ENCODE measurements at places on chromosomes 2 and 18. TPM values are rescaled to one million over a fixed set of nuclear protein-coding genes. Genes with fewer than 3 reads are reported as not detected.

CXCR4 gene
- 215 TPM for total RNA-seq

EMILIN1 gene
- 3.2 TPM for total RNA-seq

LMAN2L gene
- total RNA-seq = 14.0 TPM

CLEC4F gene
- total RNA-seq = 0.66 TPM

CDH2 gene
- 224 TPM for total RNA-seq

DNA sequence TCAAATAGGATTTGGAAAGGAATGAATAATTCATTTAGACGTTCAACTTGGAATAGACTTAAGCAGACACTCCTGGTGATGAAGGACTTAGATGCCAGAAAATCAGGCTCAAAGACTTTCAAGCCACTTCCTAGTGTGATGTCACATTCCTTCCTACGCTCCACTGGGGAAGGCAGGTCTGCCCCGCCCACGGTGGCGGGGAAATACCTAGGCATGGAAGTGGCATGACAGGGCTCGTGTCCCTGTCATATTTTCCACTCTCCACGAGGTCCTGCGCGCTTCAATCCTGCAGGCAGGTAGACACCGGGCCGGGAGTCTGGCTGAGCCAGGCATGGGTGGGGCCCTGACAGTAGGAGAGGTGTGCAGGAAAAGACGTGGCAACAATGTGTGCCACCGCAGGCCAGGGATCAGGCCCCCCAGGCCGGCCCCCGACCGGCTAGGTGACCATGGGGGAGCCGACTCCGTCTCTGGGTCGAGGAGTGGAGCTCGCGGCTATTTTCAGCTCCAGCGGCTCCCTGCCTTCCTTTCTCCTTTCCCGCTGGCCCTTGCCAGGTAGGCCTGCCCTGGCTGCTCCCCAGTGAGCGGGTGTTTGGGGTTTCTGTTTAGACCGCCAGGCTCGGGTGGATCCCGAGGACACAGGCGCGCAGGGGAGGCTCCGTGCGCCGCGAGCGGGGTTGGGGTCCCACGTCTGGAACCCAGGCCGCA lies at the start of gene IL1RL2:
IL1RL2 (plus strand) TSS at position 233 of the 705 bp plus-strand sequence. CDS start 845 bp downstream, outside the sequence.
- peaks cover 5% of the 10 kb centered on the region for H3K4me1 ChIP-seq
- no peaks in the 10 kb centered on the region for H3K36me3 ChIP-seq
- no peak within 1 kb of the TSS for H3K27ac ChIP-seq
- peaks cover 12% of the 10 kb centered on the region for H3K27me3 ChIP-seq
- no peak for DNase-seq

DNA sequence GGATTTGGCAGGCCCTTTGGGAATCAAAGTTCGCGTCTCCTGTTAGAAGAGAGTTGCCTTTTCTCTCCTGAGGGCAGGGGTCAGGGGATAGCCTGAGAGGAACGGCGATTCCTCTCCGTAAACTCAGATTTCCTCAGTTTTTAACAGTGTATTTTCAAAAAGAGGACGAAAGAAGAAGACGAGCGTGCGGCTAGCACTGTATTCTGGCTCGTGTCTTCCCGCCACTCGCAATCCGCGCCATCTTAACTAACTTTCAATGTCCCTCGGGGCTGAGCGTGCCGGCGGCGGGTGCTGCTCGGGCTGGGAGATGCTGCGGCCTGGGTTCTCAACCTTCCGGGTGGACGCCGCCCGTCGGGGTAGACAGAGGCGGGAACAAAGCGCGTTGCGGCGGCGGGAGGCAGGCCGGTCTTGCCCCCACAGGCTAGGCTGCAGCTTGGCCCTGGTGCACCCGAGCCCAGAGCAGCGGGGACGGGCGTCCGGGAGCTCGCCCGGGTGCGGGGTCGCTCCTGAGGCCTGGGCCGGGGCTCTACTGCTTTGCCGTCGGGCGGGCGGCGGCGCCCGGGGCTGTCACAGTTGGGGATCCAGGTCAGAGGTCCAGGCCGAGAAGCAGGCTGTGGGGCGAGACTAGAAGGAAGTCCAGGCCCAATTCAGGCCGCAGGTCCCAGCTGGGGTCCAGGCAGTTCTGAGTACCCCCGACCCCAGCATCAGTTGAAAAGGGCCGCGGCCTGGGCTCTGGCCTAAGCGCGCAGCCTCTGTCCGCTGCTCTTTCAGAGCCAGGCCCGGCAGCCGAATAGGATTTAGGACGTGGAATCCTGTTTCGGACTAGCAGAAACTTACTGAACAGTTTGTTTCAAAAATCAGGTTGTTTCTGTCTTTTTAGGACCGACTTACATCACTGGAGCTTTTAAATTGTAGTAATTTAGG lies 11.8 kb downstream of the TBR1 start:
- peaks cover 8% of the 10 kb centered on the region for H3K4me1 ChIP-seq
- peak overlapping the region; percentile 88 for H3K4me3 ChIP-seq
- no peaks in the 10 kb centered on the region for H3K36me3 ChIP-seq
- DNase-seq = no peak

DNA sequence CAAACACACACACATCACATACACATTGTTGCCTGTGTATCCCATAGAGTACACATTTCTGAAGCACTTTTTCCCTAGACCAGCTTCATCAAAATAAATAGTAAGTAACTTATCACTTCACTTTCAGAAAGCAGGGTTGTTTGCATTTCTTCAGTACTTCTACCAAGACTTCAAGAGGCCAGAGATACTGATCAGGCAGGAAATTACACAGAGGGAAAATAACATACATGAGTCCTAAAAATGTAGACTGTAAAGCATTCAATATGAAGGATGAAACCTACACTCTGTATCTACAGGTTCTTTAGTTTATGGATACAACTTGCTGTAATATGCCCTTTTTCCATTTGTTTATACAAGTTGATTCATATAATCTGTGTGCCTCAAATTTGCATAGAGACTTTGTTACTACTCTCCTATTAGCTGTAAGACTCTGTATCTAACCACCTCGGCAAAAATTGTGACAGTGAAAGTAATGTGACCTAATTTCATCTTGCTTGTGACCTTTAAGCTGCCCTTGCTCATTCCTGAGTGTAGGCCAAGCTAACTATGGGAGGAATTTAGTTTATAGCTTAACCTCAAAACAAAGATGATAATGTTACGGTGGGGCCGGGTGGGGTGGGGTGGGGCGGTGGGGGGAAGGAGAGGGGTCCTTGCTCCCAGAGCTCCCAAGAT lies 228.9 kb upstream of the SPOPL start:
- no peak overlapping the region for H3K4me3 ChIP-seq
- H3K27ac ChIP-seq = no peak overlapping the region
- no peaks in the 10 kb centered on the region for H3K27me3 ChIP-seq

DNA sequence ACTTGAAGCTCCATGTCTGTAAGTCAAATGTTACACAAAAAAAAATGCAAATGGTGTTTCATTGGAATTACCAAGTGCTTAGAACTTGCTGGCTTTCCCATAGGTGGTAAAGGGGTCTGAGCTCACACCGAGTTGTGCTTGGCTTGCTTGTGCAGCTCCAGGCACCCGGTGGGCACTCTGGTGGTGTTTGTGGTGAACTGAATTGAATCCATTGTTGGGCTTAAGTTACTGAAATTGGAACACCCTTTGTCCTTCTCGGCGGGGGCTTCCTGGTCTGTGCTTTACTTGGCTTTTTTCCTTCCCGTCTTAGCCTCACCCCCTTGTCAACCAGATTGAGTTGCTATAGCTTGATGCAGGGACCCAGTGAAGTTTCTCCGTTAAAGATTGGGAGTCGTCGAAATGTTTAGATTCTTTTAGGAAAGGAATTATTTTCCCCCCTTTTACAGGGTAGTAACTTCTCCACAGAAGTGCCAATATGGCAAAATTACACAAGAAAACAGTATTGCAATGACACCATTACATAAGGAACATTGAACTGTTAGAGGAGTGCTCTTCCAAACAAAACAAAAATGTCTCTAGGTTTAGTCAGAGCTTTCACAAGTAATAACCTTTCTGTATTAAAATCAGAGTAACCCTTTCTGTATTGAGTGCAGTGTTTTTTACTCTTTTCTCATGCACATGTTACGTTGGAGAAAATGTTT lies 97.9 kb upstream of the IL1R2 start:
- no peak for DNase-seq
- H3K4me1 ChIP-seq = peaks cover 3% of the 10 kb centered on the region
- no peak overlapping the region for H3K4me3 ChIP-seq
- H3K36me3 ChIP-seq = peaks cover 12% of the 10 kb centered on the region
- H3K27ac ChIP-seq = no peak overlapping the region

DNA sequence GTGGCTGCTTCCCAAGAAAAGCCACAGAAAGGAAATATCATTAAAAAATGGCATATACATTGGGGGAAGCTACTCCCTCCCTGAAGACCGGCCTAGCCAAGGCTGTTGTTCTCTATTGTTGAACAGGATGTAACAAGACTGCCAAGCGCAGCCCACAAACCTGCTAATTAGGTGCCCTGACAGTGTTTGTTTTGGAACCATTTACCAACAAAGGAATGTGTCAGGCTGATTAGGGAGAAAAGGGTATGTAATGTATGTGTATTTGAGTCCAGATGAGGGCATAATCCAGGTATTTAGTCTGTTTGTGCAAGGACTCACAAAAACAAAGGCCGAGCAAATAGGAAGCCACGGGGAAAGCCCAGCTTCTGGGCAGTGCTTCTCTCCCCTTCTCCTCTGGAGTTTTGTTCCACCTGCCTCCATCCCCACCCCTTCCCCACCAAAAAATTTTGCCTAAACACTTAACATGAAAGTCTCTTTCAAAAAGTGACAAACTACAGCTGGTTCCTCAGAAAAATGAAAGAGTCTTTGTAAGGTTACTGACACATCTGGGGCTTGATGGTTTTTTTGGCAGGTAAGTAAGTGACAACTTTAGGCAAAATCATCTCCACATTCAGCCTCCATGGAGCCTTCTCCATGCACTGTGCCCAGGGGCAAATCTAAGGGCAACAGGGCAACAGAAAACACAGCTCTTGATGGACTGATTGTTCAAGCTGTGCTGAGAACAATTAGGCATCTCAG lies 78.3 kb upstream of the FZD5 start:
- H3K27ac ChIP-seq = no peak overlapping the region
- no peaks in the 10 kb centered on the region for H3K36me3 ChIP-seq
- no peak overlapping the region for H3K4me3 ChIP-seq

DNA sequence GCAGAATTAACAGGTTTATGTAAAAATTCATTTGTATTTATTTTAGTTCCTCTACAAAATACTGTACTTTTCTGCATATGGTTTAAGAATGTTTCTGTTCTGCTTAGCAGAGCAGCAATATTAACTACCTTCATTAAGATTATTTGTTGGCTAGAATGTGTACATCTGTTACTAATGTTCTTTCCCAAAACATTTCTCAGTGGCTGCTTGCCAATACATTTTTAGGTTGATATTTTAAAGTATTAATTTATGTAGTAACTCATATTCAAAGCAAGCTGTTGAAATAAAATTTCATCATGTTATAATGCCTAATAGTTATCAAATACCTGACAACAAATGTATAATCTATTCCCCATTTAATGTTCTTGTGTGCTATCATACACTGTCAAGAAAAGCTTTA lies 40.3 kb downstream of the PRKD3 start:
- H3K27ac ChIP-seq = no peak overlapping the region
- no peak for DNase-seq
- no peaks in the 10 kb centered on the region for H3K4me1 ChIP-seq

- H3K36me3 ChIP-seq = no peaks in the 10 kb centered on the region
- peaks cover 2% of the 10 kb centered on the region for H3K27me3 ChIP-seq
- no peak overlapping the region for H3K4me3 ChIP-seq
These were observed 79.6 kb downstream of the SUMO1 start for GRCh38 chr2:202158796-202159195.

DNA sequence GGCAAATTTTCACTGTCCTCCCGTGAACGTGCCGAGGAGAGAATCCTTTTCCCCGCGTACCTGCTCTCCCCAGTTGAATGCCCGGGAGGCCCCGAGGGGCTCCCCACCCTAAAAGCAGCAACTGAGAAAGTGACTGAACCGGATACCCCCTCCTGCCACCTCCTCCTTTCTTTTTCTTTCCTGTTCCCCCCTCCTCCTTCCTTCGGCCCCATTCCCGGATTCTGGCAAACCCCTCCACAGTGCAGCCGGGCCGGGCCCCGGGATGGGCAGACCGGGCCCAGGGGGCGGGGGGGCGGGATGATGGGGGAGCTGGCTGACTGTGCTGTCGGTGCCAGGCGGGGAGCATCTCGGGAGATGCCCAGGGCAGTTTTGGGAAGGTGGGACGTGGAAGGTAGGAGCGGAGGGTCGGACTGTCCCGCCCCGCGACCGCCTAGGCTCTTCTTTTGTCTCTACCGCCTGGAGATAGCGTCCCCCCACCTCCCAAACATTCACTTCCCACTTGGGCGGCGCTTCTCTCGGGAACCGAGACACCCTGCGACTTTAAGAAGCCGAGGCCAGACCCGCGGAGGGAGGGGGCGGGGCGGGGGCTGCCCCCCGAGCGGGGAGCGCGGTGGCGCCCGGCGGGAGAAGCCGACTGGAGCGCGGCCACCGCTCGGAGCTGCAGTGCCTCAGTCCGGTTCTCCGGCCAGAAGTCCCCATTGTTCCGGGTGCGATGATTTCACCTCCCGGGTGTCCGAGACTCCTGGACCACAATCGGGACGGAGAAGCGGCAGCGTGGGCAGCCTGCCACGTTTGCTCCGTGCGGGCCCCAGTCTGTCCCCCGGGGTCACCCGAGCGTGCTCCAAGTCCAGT lies 8.2 kb downstream of the DLX2 start:
- H3K4me3 ChIP-seq = peak overlapping the region; percentile 76
- H3K27me3 ChIP-seq = peaks cover 48% of the 10 kb centered on the region
- no peaks in the 10 kb centered on the region for H3K36me3 ChIP-seq
- DNase-seq = peak; percentile 33

- no peak overlapping the region for H3K27ac ChIP-seq
- H3K4me3 ChIP-seq = no peak overlapping the region
- H3K27me3 ChIP-seq = no peaks in the 10 kb centered on the region
- DNase-seq = no peak
These were observed 31.9 kb downstream of the UXS1 start for GRCh38 chr2:106161938-106162820.

DNA sequence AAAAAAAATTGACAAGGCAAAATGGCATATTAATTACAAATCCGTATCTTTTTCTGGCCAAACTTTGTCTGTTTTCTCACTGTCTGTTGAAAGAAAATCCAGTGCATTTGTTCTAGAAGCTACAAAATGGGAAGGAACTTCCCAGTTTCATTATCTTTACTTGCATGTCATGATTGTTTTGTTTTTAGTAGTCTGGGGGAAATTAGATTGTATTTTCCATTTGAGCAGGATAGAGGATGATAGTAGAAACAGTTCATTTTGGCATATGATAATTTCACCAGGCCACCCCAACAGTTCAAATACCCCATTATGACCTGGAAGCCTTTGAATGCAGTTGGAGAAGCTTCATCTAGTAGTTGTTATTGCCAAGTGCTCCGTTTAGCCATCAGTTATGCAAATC lies 77.5 kb upstream of the RANBP2 start:
- H3K36me3 ChIP-seq = peaks cover 20% of the 10 kb centered on the region
- no peak overlapping the region for H3K27ac ChIP-seq
- DNase-seq = no peak
- H3K4me1 ChIP-seq = peaks cover 19% of the 10 kb centered on the region
- H3K4me3 ChIP-seq = no peak overlapping the region

DNA sequence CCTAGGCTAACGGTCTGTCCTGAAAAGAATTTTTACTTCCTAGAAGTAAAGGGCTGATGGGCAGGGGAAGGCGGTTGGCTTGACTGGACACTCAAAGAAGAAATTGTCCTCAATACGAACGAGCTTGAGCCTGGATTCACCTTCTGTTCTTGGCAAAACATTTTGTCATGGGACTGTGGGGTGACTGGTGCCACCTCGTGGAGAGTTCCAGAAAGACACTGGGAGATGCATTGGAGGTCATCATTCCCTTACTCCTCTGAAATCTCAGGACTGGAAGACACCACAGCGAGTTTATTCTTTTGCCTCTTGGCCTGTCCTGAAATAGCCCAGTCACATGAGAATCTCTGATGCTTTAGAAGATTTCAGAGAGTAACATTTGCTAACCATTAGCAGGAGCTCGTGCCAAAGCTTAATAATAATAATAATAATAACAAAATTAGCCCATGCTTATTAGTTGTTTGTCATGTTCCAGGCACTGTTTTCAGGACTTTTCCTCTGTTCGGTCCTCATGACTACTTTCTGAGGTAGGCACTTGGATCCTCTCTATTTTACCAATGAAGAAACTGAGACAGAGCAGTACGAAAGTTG lies 44.5 kb downstream of the TMEM182 start:
- no peaks in the 10 kb centered on the region for H3K4me1 ChIP-seq
- DNase-seq = peak; percentile 82
- no peak overlapping the region for H3K4me3 ChIP-seq
- H3K27me3 ChIP-seq = no peaks in the 10 kb centered on the region
